Immature natural killer cell (primary cell): ENCODE measurements at places on chromosomes 3 and 15. TPM values are rescaled to one million over a fixed set of nuclear protein-coding genes. Genes with fewer than 3 reads are reported as not detected.

GRCh38 chr15:91897585-91898372, 44.3 kb downstream of the SLCO3A1 start:
- H3K27me3 ChIP-seq: peaks cover 5% of the 10 kb centered on the region
- no peak for DNase-seq
- peaks cover 15% of the 10 kb centered on the region for H3K36me3 ChIP-seq
- peak overlapping the region; percentile 8 for H3K27ac ChIP-seq
- H3K4me3 ChIP-seq: no peak overlapping the region
- peaks cover 63% of the 10 kb centered on the region for H3K4me1 ChIP-seq

GRCh38 chr3:142105991-142106390, 43.4 kb downstream of the TFDP2 start:
- H3K4me1 ChIP-seq: peaks cover 18% of the 10 kb centered on the region
- no peak overlapping the region for H3K4me3 ChIP-seq
- no peak overlapping the region for H3K27ac ChIP-seq
- no peak for DNase-seq
- no peaks in the 10 kb centered on the region for H3K27me3 ChIP-seq
- no peaks in the 10 kb centered on the region for H3K36me3 ChIP-seq

TRIM42 gene
- polyA plus RNA-seq: not detected

- no peak overlapping the region for H3K27ac ChIP-seq
- no peaks in the 10 kb centered on the region for H3K4me1 ChIP-seq
- no peaks in the 10 kb centered on the region for H3K27me3 ChIP-seq
- H3K4me3 ChIP-seq: no peak overlapping the region
These were observed 276.8 kb downstream of the PYDC2 start for GRCh38 chr3:191737742-191738141.

GRCh38 chr15:41291065-41291631, 41.2 kb downstream of the OIP5 start:
- no peak overlapping the region for H3K27ac ChIP-seq
- peaks cover 2% of the 10 kb centered on the region for H3K27me3 ChIP-seq
- no peak overlapping the region for H3K4me3 ChIP-seq
- peaks cover 45% of the 10 kb centered on the region for H3K4me1 ChIP-seq
- peaks cover 8% of the 10 kb centered on the region for H3K36me3 ChIP-seq

DNA sequence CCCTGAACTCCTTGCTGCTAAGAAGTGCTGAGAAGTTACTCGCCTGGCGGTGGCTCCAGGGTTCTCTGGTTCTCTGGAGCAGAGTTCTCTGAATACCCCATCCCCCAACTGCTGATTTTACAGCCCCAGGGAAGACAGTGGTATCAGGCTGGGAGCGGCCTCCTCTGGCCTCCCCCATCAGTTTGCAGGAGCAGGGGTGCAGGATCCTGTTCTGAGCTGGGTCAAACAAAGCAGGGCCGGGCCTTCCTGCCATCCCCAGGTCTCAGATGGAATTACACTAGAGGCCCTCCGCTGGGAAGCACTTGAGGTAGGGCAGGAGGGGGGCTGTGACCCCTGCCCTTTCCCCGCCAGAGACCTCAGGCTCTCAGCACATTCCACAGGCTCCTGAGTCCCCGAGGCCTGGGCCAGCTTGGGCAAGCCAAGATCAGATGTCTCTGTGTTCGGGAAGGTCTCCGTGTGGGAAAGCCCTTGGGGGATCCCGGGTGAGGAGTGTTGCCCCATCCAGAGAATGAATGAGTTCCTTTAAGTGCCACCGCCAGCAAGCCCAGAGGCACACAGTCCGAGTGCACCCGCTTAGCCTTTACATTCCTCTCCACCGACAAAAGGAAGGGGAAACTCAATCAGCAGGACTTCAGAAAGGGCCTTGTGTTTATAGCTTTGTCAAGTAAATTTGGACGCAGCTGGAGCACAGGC, 149.9 kb downstream of the LRRK1 start:
- H3K36me3 ChIP-seq: no peaks in the 10 kb centered on the region
- H3K4me3 ChIP-seq: no peak overlapping the region
- H3K27me3 ChIP-seq: peaks cover 3% of the 10 kb centered on the region
- no peak overlapping the region for H3K27ac ChIP-seq

GREM1 gene
- not detected for polyA plus RNA-seq

CADPS gene
- not detected for polyA plus RNA-seq

GRCh38 chr3:197103766-197104165, 74.1 kb upstream of the MELTF start:
- no peak overlapping the region for H3K4me3 ChIP-seq
- H3K4me1 ChIP-seq: no peaks in the 10 kb centered on the region
- peaks cover 2% of the 10 kb centered on the region for H3K27me3 ChIP-seq
- no peak for DNase-seq
- H3K27ac ChIP-seq: no peak overlapping the region

- no peak for DNase-seq
- peaks cover 16% of the 10 kb centered on the region for H3K4me1 ChIP-seq
- no peak overlapping the region for H3K27ac ChIP-seq
- no peak overlapping the region for H3K4me3 ChIP-seq
These were observed 4.1 kb upstream of the PSMA4 start for GRCh38 chr15:78536134-78536533.

GRCh38 chr15:90055182-90055581, 47.1 kb downstream of the IDH2 start:
- peak overlapping the region; percentile 37 for H3K27ac ChIP-seq
- H3K4me3 ChIP-seq: no peak overlapping the region
- H3K36me3 ChIP-seq: no peaks in the 10 kb centered on the region
- no peak for DNase-seq
- peaks cover 2% of the 10 kb centered on the region for H3K27me3 ChIP-seq

- peaks cover 6% of the 10 kb centered on the region for H3K27me3 ChIP-seq
- H3K36me3 ChIP-seq: no peaks in the 10 kb centered on the region
- no peak for DNase-seq
- peak overlapping the region; percentile 99 for H3K27ac ChIP-seq
- peak overlapping the region; percentile 61 for H3K4me3 ChIP-seq
These were observed 142.2 kb downstream of the FOXP1 start for GRCh38 chr3:71441217-71441924.

CFAP92 gene
- polyA plus RNA-seq: not detected

GRCh38 chr3:72238010-72238691, 453.2 kb upstream of the PROK2 start:
- H3K27me3 ChIP-seq: no peaks in the 10 kb centered on the region
- H3K4me1 ChIP-seq: no peaks in the 10 kb centered on the region
- no peaks in the 10 kb centered on the region for H3K36me3 ChIP-seq
- no peak overlapping the region for H3K4me3 ChIP-seq
- DNase-seq: no peak

GRCh38 chr3:133443649-133444422, 44.0 kb downstream of the BFSP2 start:
- no peak overlapping the region for H3K4me3 ChIP-seq
- H3K4me1 ChIP-seq: peaks cover 14% of the 10 kb centered on the region
- H3K36me3 ChIP-seq: no peaks in the 10 kb centered on the region
- DNase-seq: no peak

OR5K2 gene
- not detected for polyA plus RNA-seq

NTRK3 gene
- not detected for polyA plus RNA-seq

CPA3 gene
- polyA plus RNA-seq: 0.32 TPM

TMCC1 gene
- 2.2 TPM for polyA plus RNA-seq

GRCh38 chr3:56976651-56977560, 83.6 kb upstream of the SPATA12 start:
- no peaks in the 10 kb centered on the region for H3K36me3 ChIP-seq
- no peak overlapping the region for H3K4me3 ChIP-seq
- H3K4me1 ChIP-seq: no peaks in the 10 kb centered on the region
- H3K27me3 ChIP-seq: peaks cover 4% of the 10 kb centered on the region
- no peak for DNase-seq
- H3K27ac ChIP-seq: no peak overlapping the region

GRCh38 chr15:68638953-68639515, 60.2 kb downstream of the CORO2B start:
- no peaks in the 10 kb centered on the region for H3K36me3 ChIP-seq
- H3K4me3 ChIP-seq: no peak overlapping the region
- H3K27me3 ChIP-seq: no peaks in the 10 kb centered on the region
- H3K4me1 ChIP-seq: no peaks in the 10 kb centered on the region
- H3K27ac ChIP-seq: no peak overlapping the region

GRCh38 chr15:67157521-67158252, 92.3 kb downstream of the SMAD3 start:
- H3K27me3 ChIP-seq: no peaks in the 10 kb centered on the region
- H3K27ac ChIP-seq: peak overlapping the region; percentile 41
- no peaks in the 10 kb centered on the region for H3K36me3 ChIP-seq
- no peak overlapping the region for H3K4me3 ChIP-seq
- H3K4me1 ChIP-seq: peaks cover 53% of the 10 kb centered on the region
- no peak for DNase-seq

- no peak overlapping the region for H3K27ac ChIP-seq
- peaks cover 4% of the 10 kb centered on the region for H3K27me3 ChIP-seq
- no peak for DNase-seq
- H3K4me1 ChIP-seq: peaks cover 19% of the 10 kb centered on the region
- H3K4me3 ChIP-seq: no peak overlapping the region
These were observed 26.6 kb downstream of the SEC61A1 start for GRCh38 chr3:128078875-128079274.

DNA sequence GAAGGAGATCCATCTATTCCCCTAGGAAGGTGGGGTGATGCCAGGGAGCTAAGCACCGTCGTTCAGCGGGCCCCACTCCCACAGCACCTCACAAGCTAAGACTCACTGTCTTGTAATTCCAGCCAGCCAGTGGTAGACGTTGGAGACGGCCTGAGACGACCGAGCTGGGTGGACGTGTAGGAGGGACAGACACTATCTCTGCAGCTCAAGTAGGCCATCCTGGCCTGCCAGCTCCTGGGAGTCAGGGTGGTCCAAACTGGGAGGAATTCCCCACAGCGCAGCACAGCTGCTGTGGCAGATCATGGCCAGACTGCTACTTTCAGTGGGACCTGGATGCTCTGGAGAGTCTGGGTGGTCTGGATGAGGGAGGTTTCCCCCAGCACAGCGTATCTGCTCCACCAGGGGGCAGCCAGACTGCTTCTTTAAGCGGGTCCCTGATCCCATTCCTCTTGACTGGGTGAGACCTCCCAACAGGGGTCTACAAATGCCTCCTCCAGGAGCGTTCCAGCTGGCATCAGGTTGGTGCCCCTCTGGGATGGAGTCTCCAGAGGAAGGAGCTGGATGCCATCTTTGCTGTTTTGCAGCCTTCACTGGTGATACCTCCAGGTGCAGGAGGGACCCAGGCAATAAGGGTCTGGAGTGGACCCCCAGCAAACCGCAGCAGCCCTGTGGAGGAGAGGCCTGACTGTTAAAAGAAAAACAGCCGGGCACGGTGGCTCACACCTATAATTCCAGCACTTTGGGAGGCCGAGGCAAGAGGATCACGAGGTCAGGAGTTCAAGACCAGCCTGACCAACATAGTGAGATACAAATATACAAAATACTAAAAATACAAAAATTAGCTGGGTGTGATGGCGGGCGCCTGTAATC, 27.6 kb downstream of the GNB5 start:
- DNase-seq: no peak
- H3K4me3 ChIP-seq: no peak overlapping the region
- no peaks in the 10 kb centered on the region for H3K27me3 ChIP-seq

GRCh38 chr3:5078151-5078550, 43.9 kb upstream of the ARL8B start:
- H3K36me3 ChIP-seq: no peaks in the 10 kb centered on the region
- DNase-seq: no peak
- no peaks in the 10 kb centered on the region for H3K4me1 ChIP-seq
- H3K27ac ChIP-seq: no peak overlapping the region

GRCh38 chr3:172839679-172840078, 89.2 kb downstream of the ECT2 start:
- DNase-seq: no peak
- H3K36me3 ChIP-seq: no peaks in the 10 kb centered on the region
- peaks cover 3% of the 10 kb centered on the region for H3K27me3 ChIP-seq
- H3K27ac ChIP-seq: no peak overlapping the region

DNA sequence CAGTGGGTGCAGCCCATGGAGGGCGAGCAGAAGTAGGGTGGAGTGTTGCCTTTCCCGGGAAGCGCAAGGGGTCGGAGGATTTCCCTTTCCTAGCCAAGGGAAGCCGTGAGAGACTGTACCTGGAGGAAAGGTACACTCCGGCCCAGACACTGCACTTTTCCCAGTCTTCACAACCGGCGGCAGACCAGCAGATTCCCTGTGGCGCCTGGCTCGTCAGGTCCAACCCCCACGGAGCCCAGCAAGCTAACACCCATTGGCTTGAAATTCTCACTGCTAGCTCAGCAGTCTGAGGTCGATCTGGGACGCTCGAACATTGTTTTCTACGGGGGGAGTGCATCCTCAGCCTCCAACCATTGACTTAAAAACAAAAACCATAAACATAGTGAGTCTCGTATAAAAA, 26.5 kb downstream of the CCNB2 start:
- no peaks in the 10 kb centered on the region for H3K4me1 ChIP-seq
- no peak overlapping the region for H3K27ac ChIP-seq
- no peak overlapping the region for H3K4me3 ChIP-seq
- DNase-seq: no peak
- H3K36me3 ChIP-seq: peaks cover 26% of the 10 kb centered on the region

- H3K4me1 ChIP-seq: no peaks in the 10 kb centered on the region
- H3K27me3 ChIP-seq: peaks cover 2% of the 10 kb centered on the region
- DNase-seq: no peak
- no peak overlapping the region for H3K27ac ChIP-seq
These were observed 2.1 kb upstream of the ITGA11 start for GRCh38 chr15:68434021-68434420.

GRCh38 chr3:21056293-21056692, 694.7 kb downstream of the ZNF385D start:
- no peaks in the 10 kb centered on the region for H3K36me3 ChIP-seq
- H3K27me3 ChIP-seq: no peaks in the 10 kb centered on the region
- H3K4me3 ChIP-seq: no peak overlapping the region
- H3K27ac ChIP-seq: no peak overlapping the region

DNA sequence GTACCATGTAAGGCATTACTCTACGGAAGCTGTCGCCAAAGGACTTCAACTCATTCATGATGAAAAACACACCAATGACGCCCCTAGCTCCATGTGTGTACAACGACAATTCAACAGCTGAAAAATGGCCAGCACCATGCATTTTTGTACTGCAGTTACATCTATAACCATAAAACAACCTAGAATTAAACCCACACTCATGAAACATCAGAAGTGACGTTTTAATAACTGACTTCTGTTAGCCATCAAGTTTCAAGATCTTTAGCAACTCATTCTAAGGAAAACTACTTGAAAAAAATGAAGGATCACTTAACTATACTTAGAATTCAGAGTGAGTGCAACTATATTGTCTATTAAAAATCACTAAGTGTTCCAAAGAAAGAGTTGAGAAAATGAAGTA, 84.9 kb downstream of the RFTN1 start:
- no peak overlapping the region for H3K27ac ChIP-seq
- no peaks in the 10 kb centered on the region for H3K27me3 ChIP-seq
- H3K36me3 ChIP-seq: peaks cover 39% of the 10 kb centered on the region
- H3K4me1 ChIP-seq: peaks cover 53% of the 10 kb centered on the region
- no peak overlapping the region for H3K4me3 ChIP-seq

GRCh38 chr15:95840004-95840403, 490.5 kb upstream of the NR2F2 start:
- H3K4me1 ChIP-seq: peaks cover 46% of the 10 kb centered on the region
- peak overlapping the region; percentile 90 for H3K27ac ChIP-seq
- no peaks in the 10 kb centered on the region for H3K27me3 ChIP-seq
- H3K4me3 ChIP-seq: peak overlapping the region; percentile 79

ITIH1 gene
- not detected for polyA plus RNA-seq
